Endothelial cell of umbilical vein (primary cell): ENCODE measurements at places on chromosomes 6 and 20. TPM values are rescaled to one million over a fixed set of nuclear protein-coding genes. Genes with fewer than 3 reads are reported as not detected.

DNA sequence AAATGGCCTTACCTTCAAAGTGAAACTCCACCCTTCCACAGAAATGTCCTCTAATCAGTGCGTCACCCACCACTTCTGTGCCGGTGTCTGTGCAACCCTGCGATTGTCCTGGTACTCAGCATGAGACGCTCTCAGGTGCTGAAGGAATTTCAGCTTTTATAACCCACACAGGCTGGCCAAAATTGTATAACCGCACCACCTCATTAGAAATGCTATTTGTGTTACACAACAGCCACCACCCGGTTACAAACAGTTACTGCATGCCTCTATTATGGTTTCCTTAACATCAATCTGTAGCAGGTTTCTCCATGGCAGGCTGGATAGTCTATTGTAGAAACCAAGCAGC, 51.5 kb downstream of the SLC23A2 start:
- DNase-seq: peak; percentile 46

DNA sequence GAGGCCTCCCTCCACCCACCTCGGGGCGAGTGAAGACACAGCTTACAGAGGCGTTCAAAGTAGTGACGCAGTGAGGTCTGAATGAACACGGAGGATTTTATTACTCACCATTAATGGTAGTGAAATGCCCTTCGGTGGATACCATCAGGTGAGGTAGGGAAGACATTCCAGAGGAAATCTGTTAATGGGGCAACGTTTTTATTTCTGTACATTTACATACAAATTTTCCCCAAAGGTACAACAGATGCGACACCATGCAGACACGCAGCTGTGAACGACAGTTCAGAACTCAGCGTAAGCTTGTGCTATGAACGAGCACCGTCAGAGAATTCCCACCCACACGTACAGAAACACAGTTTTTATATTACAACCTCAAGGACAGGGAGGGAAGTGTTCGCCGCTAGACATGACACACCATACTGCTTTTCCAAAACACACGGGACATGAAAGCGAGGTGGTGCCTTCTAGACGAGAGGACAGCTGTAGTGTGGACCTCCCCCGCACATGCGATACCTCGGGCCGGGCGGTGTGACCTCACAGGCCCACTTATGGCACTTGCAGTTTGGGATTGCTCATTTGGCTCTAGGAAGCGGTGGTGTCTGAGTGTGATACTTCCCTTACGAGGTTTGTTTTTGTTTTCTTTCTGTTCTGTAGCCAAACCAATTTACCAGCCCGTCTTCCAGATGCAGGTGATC, 10.7 kb downstream of the PSMG4 start:
- no peak for DNase-seq

DNA sequence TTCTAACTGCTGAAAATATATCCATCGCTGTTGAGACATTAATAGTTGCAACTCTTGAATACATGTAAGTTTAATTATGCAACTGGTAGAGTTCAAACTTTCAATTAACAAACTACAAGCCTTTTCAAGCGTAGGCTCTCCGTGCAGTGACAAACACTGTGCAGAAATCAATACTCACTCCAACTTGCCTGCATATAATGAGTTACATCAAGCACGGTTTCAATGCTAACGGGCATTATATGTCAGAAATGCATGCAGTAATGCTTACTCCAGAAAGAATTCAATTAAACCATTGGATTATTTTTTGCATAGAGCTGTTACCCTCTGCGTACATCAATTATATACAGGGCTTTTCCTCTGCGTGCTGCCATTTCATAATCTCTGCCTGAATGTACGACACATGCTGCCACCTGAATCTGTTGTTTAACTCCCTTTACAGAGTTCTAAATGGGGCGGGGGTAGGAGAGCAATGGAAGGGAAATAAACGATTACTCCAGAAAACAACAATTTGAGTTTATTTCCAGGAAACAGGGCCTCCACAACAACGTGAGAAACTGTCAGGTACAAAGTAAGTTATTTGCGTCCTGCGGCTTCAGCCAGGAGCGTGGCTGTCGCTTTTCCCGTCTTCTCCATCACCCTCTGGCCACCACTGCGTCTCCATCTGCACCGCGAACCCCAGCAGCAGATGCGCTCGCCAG, 1.8 kb downstream of the PTPRK start:
- peak; percentile 64 for DNase-seq

DNA sequence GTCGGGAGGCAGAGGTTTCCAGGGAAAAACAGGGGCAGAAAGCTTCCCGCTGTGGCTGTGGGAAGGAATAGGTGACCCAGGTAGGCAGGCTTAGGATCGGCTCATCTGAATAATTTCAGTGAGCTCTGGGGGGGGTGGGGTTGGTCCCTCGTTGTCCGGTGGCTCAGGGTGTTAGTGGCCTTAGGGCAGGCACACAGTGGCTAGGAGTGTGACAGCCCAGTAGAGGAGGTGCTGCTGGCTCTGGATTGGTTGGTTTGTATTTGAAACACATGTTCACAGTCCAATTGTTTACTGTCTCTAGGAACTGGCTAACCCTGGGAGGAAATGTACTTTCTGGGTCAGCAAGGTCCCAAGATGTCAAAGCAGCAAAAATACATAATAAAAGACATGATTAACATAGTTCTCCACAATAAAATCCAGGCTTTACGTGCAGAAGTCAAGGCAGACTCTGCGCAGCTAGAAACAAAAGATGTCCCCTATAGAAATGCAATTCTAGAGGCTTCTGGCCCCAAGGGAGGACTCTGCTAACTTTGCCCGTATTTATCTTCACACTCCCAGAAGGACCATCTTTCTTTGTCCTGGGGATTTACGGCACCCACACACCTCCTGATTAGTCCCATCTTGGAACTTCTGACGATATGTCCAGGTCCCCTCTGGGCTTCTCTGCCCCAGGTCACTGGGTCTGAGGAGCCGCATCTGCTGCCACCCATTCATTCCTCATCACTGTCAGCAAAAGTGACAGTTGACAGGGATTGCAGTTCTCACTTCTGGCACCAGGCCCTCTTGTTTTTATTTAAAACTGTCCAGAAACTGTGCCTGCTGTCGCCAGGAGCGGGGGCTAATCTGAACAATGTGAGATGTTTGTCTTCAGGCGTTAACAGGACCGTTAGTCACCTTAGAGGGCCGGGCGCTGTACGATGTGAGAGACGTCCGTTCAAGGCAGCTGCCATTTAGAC, 18.7 kb downstream of the MOCS3 start:
- DNase-seq: no peak

GRCh38 chr6:25051083-25051482, 115.3 kb upstream of the RIPOR2 start:
- DNase-seq: peak; percentile 43

DNA sequence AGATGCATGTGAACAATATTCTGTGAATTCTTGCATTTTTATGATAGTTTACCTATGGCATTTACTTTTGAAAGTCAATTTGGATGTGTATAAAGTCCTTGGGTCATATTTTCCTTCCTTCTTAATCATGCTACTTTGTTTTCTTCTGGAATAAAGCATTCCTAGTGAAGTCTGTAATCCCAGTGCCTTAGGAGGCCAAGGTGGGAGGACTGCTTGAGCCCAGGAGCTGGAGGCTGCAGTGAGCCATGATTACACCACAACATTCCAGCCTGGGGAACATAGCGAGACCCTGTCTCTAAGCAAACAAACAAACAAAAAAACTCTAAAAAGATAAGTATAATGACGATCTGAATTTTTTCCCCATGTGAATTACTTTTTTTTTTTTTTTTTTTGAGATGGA, 69.7 kb upstream of the SYNCRIP start:
- DNase-seq: no peak

DNA sequence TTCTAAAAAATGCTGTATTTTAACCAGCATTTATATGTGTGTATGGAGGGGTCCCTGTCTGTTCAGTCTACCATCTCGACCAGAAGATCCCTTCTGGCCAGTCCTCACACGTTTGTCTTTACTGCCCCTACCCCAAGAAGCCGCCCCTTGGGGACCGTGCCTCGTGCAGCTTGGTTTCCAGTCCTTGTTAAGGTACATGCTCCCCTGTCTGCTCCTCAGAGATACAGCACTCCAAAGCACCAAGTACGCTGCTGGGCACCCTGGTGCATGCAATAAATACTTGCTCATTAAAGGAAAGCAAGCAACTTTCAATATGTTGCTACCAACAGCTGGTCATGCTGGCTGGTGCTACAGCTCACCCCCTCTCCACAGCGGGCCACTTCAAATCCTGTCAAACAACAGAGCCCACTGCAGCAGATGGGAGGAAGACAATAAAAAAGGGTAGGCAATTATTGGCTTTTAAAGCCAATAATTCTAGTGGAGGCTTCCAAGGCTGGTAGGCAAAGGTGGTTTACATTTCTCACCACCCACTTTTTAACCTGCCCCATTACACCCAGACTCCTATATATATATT, 61.6 kb downstream of the PSMG4 start:
- DNase-seq: no peak

- DNase-seq: peak; percentile 69
Measured at GRCh38 chr6:41066867-41067304, 5.3 kb downstream of the OARD1 start.

DNA sequence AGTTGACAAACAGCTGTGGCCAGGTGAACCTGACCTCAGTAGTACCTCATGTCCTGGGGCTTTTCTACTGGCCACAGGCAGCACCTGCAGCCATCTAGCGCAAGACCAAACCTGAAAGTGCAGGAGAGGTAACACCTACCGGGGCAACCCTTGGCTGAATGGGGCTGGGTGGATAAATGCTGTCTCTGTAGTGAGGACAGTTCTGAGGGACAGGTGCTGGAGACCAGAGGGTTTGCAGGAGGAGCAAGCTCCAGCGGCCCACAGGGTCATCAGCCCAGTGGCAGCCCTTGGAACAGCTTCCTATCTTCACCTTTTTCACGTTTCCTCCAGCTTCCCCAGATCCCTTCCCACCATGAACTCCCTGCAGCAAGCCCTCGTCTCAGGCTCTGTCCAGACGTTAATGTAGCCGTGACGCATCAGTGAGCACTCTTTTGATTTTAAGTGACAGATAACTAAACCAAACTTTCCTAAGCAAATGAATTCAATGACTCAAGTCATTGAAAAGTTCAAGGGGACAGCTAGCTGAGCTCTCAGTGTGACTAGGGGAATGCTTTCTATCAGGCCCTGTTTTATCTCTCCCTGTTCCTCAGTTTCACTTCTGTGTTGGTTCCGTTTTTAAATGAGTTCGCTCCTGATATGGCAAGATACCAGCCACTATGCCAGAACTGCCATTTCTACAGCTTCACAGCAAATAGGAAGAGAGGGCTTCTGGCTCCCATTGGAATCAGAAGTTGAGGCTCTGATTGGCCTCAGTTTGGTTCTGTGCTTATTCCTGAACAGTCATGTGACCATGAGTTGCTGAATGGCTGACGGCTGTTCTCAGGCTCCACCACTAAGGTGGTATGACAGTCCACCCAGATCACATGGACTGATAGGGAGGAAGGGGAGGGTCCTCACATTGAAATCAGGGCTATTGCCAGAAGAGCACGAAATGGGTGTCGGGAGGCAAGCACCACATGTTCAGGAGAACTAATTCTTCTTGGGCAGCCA, 12.1 kb upstream of the PFDN4 start:
- DNase-seq: no peak

- DNase-seq: no peak
Measured at GRCh38 chr6:89033461-89033860, 47.1 kb upstream of the PNRC1 start.

DNA sequence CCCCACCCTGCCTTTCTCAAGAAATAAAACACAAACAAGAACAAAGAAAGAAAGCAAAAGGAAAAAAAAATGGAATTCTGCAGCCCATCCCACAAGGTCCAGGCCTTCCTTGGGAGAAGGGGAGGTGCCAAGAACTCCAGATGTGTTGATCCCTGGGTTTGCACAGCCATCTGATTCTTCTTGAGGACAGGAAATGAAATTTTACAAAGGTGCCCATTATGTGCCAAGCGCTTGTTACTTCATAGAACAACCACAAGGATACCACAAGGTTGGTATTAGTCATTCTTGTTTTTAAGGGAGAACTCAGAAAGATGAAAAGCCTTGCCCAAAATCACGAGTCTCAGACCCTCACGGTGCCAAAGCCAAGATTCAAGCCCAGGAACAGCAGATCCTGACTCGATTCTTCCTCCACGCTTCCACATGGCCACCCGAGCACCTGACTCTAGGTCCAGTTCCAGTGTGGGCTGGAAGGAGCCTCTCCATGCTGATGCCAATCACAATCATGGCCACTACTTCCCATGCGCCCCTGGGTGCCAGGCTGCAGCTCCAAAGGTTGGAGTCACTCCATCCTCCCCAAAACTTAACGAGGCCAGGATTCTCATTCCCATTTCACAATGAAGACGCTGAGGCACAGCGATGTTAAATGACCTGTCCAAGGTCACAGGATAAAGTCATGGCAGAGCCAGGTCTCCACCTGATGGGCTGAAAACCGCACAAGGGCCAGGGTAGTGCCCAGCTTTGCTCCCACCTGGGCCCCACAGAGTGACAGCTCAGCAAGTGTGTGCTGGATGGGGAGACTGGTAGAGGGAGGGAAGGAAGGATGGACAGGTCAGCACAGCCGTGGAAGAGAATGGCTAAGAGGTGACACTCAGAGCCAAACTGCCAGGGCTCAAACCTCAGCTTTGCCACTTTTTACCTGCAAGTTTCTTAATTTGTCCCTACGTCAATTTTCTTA, 66.7 kb upstream of the TOP1 start:
- no peak for DNase-seq

- peak; percentile 55 for DNase-seq
Measured at GRCh38 chr6:43774776-43775534, 4.9 kb downstream of the VEGFA start.

DNA sequence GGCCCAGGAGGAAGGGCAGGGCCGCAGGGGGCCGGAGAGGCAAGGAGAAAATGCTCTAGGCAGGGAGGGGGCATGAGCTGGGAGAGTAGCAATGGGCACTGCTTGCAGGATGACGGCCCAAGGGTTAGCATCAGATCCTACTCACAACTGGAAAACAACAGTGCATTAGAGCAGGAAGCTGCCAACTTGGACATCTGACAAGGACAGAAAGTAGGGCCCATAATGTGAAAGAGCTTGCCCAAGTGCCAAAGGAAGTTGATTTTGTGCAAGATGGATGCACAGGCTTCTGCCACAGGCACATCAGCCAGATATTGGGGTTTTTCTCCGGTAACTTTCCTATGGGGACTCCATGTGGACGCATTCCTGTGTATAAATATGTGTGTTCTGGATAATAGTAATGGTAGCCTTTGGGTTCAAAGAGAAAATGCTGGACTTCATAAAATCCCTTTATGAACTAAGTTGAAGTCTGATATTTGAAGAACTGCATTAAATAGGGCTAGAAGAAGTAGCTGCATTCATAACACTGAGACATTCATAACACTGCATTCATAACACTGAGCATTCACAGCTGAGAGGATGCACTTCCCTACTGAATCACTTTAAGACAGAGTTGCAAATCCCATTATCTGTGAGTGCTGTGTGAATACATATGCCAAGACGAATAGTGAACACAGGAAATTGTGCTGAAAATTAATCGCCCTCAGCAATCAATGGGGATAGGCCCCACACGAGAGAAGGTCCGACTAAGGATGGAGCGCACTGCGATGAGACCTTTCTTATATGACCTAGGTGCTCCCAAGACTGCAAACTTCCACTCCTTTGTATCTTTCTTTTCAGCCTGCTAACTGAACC, 235.6 kb upstream of the PRDM1 start:
- no peak for DNase-seq

Gene MOG
- not detected in 2 replicates for total RNA-seq

Gene HDGFL1
- total RNA-seq: not detected in 2 replicates

Gene ARHGAP18
- total RNA-seq: 86.1 and 111 TPM in 2 replicates

Gene OR10C1
- not detected in 2 replicates for total RNA-seq

Gene SIRPB1
- 6.5 and 9.5 TPM in 2 replicates for total RNA-seq

Gene SRMS
- not detected in 2 replicates for total RNA-seq

Gene IL17A
- total RNA-seq: not detected in 2 replicates
